Liver (tissue), 10 donors: ENCODE measurements at places on chromosomes 7 and 10. TPM values are rescaled to one million over a fixed set of nuclear protein-coding genes. Genes with fewer than 3 reads are reported as not detected.

The KRIT1 gene
- 31.2 TPM for total RNA-seq

The TDRD1 gene
- 0.09 TPM for total RNA-seq

The FBXO24 gene
- total RNA-seq: 1.3 TPM

GRCh38 chr7:18177815-18178660 lies 150.4 kb upstream of the PRPS1L1 start:
- peak overlapping the region; percentile 35 for H3K27ac ChIP-seq
- H3K36me3 ChIP-seq: no peaks in the 10 kb centered on the region
- H3K4me1 ChIP-seq: no peaks in the 10 kb centered on the region
- no peak overlapping the region for H3K4me3 ChIP-seq
- no peak for DNase-seq
- no peaks in the 10 kb centered on the region for H3K27me3 ChIP-seq

The BLVRA gene
- total RNA-seq: 5.1 TPM

- no peaks in the 10 kb centered on the region for H3K27me3 ChIP-seq
- H3K36me3 ChIP-seq: no peaks in the 10 kb centered on the region
- no peak for DNase-seq
- no peak overlapping the region for H3K4me3 ChIP-seq
- no peak overlapping the region for H3K27ac ChIP-seq
- H3K4me1 ChIP-seq: peaks cover 9% of the 10 kb centered on the region
These were observed 42.6 kb downstream of the RSBN1L start for GRCh38 chr7:77738871-77739270.

DNA sequence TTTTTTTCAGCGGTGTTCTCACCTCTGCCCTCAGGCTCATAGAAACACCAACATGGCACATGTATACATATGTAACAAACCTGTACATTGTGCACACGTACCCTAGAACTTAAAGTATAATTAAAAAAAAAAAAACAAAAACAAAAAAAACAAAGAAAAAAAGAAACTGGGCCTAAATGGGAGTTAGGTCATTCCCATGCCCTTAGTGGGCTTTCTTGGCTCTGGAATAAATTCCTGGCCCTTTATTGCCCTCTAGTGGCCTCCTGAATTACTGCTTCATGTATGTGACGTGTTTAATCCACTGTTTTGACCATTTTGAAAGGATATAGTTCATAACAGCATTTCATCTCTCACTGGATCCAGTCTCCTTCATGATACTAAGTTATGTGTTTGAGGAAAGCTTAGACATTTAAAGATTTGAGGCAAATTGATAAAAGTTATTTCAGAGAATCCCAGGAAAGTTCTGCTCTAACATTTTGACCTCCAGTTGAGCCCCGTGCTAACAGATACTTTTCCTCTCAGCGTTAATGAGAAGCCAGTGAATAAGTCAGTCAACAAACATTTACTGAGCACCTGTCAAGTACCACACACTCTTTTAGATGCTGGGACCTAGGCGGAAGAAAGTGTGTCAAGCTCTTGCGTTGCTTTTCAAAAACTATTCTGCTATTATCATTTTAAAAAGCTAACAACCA lies 54.7 kb upstream of the SYPL1 start:
- DNase-seq: no peak
- no peaks in the 10 kb centered on the region for H3K4me1 ChIP-seq
- H3K36me3 ChIP-seq: no peaks in the 10 kb centered on the region
- H3K27ac ChIP-seq: peak overlapping the region; percentile 19

DNA sequence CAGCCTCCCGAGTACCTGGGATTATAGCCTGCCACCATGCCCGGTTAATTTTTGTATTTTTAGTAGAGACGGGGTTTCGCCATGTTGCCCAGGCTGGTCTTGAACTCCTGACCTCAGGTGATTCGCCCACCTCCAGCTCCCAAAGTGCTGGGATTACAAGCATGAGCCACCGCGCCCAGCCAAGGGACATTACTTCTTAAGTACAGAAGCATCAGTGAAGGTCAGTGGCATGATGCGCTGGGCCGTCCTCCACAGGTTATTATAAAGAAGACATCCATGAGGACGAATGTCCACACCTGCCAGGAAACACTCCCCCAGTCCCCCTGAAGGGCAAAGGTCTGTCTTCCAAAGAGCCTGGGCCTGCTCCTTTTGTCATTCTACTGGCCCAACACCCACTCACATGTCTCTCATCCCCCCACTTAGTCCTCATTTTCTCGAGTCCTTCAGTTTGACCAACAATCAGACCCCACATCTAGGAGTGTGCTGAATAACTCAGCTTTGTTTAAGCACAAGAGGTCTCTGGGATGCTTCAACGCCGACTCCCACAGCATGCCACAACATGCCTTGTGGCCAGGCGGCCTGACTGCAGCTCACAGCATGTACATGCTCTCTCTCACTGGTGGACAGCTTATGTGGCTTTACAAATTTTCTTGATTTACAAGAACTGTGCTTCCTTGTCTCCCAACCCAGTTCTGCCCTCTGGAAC lies 73.0 kb downstream of the CTBP2 start:
- H3K4me1 ChIP-seq: peaks cover 3% of the 10 kb centered on the region
- no peak overlapping the region for H3K27ac ChIP-seq
- no peaks in the 10 kb centered on the region for H3K27me3 ChIP-seq
- no peak for DNase-seq
- H3K36me3 ChIP-seq: no peaks in the 10 kb centered on the region

The HOXA5 gene
- total RNA-seq: 0.42 TPM
